ENCODE measurements at places on chromosomes 5 and 9.

GRCh38 chr9:6049798-6050197 lies 34.4 kb upstream of the RANBP6 start:
- DNase-seq: no peak

DNA sequence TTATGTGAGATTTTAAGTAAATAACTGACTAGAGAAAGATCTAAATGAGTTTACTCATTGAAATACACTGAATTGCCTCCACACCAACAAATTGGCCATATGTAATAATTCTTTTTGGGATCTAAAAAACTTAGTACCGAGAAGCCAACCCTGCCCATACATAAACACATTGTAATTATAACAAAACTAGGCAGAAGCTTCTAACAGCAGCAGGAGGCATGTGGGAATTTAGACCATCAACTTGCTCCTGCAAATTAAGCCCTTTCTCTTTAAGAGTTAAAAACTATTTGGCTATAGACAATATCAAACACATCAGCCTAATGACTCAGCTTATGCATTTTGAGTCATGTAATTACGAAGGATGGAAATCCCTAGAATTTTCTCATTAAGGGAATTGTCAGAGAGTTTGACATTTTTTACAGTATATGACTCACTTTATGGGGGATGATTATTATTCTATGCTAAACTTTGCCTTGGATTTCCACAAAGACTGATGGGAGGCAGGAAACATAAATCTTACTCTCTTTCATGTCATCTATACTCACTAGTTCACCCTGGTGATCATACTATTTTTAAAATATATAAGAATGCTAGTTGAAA lies 1.0 kb downstream of the IL7R start:
- no peak for DNase-seq

DNA sequence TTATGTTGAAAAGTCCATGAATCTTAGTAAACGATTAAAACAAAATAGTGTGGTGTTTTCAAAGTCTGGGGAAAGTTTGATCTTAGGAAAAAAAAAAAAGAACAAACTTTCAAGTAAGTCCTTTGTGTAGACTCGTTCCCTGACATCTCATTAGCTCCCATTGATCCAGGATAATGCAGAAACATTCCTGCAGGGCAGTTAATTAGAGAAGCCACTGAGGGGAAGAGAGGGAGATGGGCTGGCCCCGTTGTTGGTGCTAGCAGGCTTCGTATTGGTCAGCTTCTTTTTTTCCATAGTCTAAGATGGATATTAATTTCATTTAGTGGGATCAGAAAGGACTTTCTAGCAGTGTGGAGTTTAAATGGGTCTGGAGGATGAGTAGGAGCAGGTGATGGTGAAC lies 340.2 kb downstream of the DRD1 start:
- no peak for DNase-seq

- DNase-seq: no peak
Measured at GRCh38 chr5:133489632-133490031, 122.7 kb downstream of the FSTL4 start.

DNA sequence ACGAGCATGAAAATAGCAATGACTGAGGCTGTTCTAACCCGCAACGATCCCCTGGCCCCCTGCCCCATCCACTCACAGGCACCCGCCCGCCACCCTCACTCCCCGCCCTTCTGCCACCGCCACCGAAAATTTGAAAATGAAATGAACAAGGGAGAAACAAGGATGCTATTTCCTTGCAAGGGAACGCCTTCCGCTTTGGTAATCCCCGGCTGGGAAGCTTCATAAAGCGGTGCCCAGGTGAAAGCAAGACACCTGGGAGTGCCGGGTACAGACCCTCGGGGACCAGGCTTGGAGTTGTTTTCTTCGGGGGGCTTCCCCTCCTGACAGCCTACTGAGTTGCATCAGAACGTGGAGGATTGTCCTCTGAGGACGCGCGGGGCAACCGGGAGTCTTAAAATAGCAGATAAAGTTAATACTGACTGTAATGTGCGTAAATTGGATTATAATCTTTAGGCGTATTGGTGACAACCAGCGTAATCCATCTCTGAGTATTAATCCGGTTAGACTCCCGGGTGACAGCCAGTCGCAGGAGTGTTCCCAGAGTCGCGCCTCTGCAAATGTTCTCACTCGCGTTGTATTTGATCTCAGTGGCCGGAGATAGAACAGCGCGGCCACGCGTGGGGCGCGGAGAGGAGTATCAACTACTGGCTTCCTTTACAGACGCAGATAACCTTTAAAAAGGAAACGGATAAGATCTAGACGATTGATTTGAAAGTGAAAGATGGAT lies 885 bp upstream of the MLLT3 start:
- peak; percentile 45 for DNase-seq

DNA sequence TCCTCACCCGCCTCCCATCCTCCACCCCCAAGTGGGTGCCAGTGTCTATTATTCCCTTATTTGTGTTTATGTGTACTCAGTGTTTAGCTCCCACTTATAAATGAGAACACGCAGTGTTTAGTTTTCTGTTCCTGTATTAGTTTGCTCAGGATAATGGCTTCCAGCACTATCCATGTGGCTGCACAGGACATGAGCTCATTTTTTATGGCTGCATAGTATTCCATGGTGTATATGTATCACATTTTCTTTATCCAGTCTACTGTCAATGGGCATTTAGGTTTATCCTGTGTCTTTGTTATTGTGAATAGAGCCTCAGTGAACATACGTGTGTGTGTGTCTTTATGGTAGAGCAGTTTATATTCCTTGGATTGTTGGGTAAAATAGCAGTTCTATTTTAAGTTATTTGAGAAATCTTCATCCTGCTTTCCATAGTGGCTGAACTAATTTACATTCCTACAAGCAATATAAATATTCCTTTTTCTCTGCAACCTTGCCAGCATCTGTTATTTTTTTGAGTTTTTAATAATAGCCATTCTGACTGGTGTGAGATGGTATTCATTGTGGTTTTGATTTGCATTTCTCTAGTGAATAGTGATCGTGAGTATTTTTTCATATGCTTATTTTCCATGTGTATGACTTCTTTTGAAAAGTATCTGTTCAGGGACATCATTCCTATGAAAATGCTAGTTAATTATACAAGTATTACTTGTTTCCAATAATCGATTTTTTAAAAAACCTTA lies 164.0 kb upstream of the CCDC152 start:
- DNase-seq: no peak

DNA sequence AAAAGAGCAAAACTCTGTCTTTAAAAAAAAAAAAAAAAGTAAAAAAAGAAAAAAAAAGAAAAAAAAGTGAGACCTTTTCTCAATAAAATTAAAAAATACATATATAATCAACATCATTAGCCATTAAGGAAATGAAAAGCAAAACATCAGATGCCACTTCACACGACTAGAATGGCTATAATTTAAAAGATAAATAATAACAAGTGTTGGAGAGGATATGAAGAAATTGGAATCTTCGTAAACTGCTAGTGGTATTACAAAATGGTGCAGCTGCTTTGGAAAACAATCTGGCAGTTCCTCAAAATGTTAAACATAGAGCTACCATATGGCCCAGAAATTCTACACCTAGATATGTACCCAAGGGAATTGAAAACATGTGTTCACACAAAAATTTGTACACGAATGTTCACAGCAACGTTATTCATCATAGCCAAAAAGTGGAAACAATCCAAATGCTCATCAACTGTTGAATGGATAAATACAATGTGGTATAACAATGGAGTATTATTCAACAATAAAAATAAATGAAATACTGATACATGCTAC lies 45.3 kb upstream of the SIL1 start:
- DNase-seq: no peak

- DNase-seq: no peak
Measured at GRCh38 chr9:121711797-121712196, 60.4 kb downstream of the DAB2IP start.

DNA sequence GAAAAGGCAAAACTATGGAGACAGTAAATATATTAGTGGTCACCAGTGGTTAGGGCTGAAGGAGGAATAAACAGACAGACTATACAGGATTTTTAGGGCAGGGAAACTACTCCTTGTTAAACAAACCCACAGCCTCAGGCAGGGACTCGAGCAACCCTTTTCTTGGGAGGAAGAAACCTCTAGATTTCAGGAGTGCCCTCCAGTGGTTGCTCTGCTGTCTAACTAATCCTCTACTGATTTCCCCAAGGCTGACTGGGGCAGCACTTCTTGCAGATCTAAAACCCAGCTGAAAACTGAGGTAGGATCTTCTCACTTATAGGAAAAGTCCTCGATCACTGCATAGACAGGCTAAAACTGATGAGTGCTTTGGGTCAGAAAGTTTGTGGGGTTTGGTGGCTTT lies 176.8 kb downstream of the ISOC1 start:
- no peak for DNase-seq

DNA sequence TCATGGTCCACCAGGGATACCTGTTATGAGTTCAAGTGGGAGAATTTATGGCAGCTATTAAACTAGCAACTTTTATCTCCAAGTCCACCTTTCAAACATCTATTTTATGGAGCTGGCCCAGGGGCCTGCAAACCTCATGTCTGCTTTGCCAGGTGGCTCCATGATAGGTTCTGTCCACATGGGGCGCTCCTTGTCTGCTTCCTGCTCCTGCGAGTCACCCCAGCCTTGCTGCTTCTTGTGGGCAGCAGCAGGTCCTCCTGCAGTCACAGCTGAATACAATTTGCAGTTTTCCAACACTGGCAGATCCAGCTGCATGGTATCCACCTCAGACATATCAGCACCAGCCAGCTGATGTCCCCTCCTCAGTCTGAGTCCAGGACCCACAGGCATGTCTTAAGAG lies 39.6 kb upstream of the FRRS1L start:
- DNase-seq: no peak

DNA sequence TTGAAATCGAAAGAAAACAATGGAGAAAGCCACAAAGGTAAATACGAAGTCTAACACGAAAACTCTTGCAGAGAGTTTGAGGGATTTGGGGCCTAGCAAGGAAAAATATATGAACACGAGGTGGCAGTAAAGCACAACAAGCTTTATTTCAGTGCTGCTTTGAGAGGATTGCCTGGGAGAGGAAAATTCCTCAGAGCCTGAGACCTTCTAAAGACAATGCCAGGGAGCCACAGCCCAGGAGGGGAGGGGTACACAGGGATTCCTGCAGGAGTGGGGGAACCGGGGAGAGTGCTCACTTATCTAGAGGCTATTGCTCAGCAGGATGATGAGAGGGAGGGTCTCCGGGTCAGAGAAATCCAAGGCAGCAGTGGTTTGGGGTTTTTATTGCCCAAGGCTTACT lies 134.9 kb upstream of the ADCY2 start:
- peak; percentile 30 for DNase-seq

- no peak for DNase-seq
Measured at GRCh38 chr9:129552064-129552463, 68.8 kb downstream of the C9orf50 start.

GRCh38 chr9:124480621-124480981 lies 26.6 kb downstream of the NR5A1 start:
- DNase-seq: peak; percentile 58

GRCh38 chr9:85942913-85943709 lies 2.2 kb downstream of the NAA35 start:
- DNase-seq: no peak

DNA sequence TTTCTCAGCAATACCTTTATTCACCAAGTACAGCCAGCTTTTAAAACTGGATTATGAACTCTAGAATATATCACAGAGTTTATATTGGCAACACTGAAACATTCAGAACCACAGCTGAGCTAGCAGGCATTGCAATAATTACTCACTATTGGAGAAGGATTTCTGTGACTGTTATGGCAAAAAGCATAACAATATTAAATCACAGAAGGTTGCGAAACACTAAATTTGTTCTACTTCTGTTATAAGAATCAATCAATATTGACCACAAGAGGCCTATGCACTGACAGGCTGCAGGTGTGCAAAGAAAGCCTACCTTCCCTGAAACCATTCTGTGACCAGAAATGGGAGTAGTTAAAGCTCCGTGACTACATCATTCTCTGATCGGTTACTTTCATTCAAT lies 59.2 kb downstream of the AP3B1 start:
- DNase-seq: no peak

DNA sequence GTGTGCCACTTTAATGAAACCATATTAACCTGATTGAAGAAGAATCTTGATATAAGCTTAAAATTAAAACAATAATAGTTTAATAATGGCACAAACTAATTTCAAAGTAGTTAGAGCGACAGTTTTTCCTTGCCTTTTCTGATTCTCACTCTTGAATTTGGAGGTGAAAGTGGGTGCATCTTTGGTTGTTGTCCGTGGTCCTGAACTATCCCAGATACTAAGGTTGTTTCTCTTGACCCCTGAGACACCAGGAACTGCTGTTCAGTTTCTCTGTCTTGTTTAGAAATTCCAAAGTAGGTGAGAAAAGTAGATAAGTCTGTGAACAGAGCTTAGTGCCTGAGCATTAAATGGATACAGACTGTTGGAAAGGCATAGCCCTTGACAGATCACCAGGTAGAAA lies 274.7 kb downstream of the FBXL7 start:
- DNase-seq: peak; percentile 20

DNA sequence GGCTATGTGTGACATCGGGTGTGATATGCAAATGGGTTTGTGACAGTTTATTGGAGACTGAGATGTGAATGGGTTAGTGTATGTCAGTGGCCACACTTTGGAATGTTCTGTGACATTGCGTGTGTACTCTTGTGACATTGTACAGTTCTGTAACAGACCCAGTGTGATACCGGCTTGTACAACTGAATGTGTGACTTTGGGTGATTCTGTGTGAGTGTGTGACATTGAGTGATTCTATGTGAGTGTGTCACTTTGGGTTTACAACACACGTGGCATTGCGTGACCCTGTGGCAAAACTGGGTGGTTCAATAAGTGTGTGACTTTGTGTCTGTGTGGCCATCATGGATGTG lies 38.2 kb downstream of the CXXC5 start:
- no peak for DNase-seq

DNA sequence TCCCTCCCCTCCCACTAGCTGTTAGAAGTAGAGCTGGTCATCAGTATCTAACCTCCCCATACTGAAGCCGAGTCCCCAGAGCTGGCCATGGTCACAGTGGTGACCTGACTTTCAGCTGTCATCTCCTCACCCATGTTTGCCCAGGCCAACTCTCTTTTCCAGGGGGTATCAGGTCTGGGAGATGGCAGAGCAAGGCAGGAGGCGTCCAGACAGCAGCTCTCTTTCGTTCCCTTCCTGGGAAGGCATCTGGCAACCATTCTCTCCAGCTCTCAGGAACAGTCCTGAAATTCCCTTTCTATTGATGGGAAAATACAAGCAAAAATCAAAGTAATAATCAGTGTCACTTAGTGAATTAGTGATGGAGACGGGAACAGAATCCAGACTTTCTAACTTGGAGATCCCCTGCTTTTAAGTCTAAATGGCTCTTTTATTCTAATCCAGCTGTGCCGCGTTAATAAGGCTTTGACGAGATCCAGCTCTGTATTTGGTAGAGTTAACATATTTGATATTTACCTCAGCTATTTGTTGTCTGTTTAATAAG lies 21.3 kb upstream of the AOPEP start:
- DNase-seq: no peak

DNA sequence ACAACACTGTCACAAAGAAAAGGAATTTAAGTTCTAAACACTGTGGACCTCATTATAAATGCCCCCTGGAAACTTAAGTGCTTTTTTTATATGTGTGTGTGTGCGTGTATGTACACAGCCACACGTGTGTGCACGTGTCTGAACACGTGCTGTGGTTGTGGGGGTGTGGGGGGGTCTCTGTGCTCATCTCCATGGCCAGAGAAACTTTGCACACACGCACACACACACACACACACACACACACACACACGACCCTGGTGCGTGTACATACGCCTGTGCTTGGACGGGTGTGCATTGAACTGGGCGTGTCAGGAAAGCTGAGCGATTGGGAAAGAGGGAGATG lies 27.9 kb downstream of the AMBP start:
- DNase-seq: no peak

All from nephron progenitor cell (in vitro differentiated cells).